Stimulated activated CD8-positive, alpha-beta memory T cell treated with anti-CD3 and anti-CD28 coated beads, Interleukin-4, amount 100 ng/mL, for 48 hours (primary cell): ENCODE measurements at places on chromosomes 1 and 21.

- no peak for DNase-seq
Observed at GRCh38 chr1:2858676-2859075, 57.2 kb upstream of the TTC34 start.

DNA sequence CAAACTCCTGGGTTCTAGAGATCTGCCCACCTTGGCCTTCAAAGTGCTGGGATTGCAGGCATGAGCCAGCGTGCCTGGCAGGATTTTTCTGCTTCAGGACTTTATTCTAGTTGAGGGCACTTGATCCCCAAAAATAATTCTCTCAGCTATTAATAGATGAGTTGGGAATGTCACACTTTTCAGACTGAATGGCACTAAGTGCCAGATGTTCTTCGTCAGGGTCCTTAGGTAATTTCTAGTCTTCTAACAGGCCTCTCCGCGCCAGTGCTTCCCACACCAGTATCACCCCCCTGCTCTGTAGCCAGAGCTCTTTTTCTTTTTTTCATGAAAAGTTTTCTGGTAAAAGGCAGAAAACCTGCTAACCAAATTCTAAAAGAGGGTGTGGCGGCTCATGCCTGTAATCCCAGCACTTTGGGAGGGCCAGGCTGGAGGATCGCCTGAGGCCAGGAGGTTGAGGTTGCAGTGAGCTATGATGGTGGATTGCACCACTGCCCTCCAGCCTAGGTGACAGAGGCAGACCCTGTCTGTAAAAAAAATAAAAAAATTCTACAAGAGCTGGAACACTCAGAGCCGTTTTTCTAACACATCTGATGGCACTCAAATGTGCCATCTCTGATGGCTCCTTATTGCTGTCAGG lies 6.1 kb upstream of the SARS1 start:
- DNase-seq, result no peak

- no peak for DNase-seq
Observed at GRCh38 chr1:47257224-47257623, 25.2 kb upstream of the TAL1 start.

- DNase-seq, result no peak
Observed at GRCh38 chr1:199155166-199156019, 516.6 kb downstream of the PTPRC start.

GRCh38 chr1:109531826-109532364 lies 7.8 kb upstream of the GPR61 start:
- DNase-seq, result no peak

DNA sequence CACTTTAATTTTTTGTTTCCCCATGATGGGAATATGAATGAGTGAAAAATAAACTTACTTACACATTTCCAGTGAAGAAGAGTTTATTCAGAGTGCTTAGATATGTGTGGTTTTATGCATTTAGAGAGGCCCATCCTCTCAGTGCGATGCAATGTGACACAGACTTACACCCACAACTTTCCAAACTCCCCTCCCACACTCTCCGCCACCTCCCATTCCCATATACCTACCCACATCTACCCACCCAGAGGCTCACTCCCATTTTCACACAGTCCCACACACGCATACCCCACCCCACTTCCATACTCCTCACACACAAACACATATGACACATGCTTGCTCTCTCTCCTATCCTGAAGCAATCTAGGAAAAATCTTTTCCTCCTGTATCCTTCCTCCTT lies 21.9 kb upstream of the KANK4 start:
- no peak for DNase-seq

DNA sequence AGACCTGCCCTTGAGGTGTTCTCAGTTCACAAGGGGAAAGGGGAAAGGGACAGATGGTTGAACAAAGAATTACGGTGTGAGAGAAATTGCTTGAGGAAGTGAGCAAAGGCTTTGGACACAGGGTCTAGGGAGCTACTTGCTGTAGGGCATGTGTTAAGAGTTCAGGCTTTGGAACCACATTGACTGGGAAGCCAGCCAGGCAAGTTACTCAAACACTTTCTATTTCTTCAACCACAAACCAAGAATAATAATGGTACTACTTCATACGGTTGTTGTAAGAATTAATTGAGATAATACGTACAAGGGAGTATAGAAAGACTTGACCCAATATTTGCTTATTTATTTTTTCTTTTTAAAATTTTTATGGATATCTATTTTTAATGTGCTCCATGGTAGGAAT lies 26.6 kb downstream of the AK4 start:
- DNase-seq, result no peak

DNA sequence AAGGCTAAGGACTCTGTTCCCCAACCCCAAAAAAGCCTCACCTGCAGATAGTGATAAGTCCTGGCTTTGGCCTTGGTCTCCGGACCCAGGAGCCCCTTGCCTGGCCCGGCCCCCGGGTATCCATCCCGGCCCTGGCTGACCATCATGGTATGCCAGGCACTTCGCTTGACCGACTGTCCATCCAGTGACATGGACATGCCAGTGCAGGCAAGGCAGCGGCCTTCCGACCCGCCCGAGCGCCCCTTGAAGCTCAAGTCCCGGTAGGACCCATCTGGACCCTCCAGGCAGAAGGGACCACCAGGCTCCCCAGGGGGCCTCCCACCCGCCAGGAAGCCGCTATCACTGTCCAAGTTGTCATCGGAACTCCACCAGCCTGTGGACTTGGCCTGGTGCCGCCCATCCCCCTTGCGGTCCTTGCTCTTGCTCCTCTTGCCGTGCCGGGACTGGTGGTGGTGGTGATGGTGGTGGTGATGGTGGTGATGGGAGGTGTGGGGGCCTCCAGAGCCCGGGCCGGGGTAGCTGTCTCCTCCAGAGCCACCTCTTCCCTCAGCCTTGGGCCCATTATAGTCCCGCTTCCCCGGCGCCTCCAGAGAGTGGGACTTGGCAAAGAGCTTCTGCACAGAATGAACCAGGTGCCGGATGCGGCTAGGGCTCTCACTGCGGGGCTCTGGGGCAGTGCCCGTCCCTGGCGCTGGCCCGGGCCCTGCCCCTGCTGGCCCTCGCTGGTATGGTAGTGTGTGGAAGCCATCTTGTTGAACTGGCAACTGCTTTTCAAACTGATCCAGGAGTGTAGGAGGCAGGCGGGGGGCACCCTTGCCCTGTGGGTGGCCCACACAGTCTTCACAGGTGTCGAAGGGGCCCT lies 25.0 kb downstream of the DLGAP3 start:
- no peak for DNase-seq

DNA sequence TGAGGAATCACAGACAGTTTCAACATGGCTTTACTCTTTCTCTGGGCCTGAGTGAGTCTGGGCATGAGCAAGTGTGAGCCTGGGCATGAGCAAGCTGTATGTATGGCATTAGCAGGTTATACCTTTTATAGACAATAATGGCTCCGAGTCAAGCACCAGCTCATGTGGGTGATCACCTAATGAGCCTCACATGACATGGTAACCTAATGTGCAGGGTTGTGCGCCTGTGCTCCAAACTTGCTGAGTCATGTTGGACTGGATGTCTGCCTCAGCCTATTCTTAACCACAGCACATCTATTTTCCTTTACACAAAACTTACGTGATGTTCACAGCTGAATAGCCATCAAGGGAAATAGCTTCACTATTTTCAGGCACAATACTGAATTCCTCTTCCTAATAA lies 236.2 kb upstream of the NRIP1 start:
- DNase-seq, result no peak

DNA sequence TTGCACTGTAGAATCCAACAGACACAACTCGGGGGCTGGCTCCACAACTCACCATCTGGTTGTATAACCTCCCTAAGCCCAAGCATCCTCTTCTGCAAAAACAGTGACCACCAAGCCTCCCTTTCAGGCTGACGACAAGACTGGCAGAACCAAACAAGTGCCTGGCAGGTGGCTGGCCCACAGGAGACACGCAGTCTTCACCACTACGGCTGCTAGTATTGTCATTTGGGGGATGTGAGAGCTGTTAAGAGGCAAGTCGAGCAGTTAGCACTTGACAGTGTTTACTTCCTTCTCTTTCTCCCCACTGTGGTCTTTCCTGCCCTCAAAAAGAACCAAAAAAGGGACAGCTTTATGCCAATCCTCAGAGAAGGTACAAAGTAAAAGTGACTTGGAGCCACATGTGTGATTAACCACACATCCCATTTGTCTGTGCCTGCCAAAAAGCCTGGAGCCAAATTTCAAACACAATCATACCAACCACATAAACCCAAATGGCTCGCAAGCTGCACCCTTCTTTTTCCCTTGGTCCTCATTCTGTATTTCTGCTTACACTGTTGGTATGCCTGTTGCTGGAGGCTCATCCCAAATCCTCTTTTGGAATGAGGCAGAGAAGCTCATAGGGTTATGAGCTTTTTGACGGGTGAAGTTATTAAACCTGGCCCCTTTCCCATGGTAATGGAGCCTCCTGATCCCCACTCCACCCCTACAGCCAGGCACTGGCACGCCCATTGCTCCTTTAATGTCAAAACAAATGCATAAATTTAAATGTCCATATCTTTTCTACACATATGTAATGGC lies 94.1 kb downstream of the TGFBR3 start:
- no peak for DNase-seq
